ENCODE measurements at places on chromosomes 4 and X.

DNA sequence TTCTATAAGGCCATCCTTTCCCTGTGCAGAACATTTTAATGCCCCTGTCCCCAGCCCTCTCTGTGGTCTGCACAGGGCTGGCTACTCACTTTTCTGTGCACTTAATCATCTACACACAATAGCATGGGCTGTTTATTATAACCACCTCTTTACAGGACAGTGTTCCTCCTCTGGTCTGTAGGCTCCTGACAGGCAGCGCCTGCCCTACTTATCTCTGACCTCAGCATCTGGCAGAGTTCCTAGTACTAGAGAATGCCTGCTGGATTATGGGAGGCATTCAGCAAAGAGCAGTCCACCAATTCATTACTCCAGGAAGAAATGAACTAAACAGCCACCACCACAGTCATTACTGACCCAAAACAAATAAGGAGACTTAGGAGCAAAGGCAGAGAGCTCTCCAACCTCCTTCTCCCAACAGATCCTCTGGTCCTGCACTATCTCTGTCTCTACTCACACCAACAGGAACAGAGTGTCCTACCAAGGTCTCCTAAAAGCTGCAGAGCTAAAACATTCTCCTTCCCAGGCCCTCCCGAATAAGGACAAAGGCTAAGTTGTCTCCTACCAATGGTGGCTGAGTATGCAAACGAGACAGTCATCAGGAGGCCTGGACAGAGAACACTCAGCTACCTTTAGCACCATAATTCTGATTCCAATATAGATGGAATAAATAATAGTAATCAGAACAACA, 279.2 kb downstream of the QDPR start:
- DNase-seq = no peak

GRCh38 chr4:23874536-23874901, 15.3 kb downstream of the PPARGC1A start:
- DNase-seq = no peak

GRCh38 chrX:149539283-149540130, 1.3 kb upstream of the EOLA1 start:
- DNase-seq = peak; percentile 82

- DNase-seq = no peak
These were observed 39.9 kb upstream of the MAP3K15 start for GRCh38 chrX:19555236-19555635.

GRCh38 chr4:82648356-82648755, 86.6 kb upstream of the TMEM150C start:
- no peak for DNase-seq

Measured in forelimb muscle (tissue), 1 donor.